ENCODE measurements at places on chromosomes 6 and 20.

DNA sequence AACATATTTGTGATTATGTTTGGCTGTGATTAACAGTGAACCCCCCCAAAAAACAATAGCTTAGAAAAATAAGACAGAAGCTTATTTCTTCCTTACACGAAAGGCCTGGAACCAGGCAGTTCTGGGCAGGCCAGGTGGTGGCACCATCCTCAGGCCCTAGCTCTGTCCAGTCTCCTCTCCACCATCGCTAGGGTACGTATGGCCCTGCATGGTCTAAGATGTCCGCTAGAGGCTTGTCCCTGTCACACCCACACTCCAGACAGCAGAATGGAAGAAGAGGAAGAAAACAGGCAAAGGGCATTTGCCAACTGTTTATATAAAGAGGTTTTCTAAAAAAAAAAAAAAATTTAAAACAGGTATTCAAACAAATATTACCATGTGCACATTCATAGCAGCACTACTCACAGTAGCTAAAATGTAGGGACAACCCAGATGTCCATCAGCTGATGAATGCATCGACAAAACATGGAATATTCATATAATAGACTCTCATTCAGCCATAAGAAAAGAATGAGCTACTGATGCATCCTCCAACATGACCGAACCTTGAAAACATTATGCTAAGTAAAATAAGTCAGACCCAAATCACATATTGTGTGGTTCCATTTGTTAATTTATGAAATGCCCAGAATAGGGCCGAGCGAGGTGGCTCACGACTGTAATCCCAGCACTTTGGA lies 6.7 kb downstream of the TGM3 start:
- DNase-seq: no peak

DNA sequence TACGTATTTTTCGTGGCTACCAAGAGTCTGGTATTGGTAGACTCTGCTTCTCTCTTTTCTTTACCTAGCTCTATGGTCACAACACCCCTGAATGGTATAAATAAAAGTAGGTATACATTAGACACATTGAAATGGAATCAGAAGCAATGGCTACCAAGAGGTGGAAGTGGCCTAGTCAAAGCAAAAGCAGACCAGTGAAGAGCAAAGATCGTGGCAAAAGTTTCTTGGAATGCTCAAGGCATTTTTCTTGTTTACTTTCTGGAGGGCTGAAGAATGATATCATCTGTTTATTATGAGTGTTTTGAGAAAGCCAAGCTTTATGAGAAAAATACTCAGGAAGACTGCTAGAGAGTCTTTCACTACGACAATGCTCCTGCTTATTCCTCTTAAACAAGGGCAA lies 28.6 kb upstream of the MOCS1 start:
- DNase-seq: no peak

DNA sequence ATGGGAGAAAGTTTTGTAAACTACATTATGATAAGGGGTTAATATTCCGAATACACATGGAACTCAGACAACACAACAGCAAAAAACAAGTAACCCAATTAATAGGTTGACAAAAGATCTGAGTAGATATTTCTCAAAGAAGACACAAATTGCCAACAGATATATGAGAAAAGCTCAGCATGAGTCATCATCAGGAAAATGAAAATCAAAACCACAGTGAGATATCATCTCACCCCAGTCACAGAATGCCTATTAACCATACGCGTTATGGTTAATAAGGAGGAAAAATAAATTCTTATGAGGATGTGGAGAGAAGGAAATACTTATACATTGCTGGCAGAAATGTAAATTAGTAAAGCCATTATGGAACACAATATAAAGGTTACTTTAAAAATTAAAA lies 695.0 kb downstream of the COL12A1 start:
- DNase-seq: no peak

DNA sequence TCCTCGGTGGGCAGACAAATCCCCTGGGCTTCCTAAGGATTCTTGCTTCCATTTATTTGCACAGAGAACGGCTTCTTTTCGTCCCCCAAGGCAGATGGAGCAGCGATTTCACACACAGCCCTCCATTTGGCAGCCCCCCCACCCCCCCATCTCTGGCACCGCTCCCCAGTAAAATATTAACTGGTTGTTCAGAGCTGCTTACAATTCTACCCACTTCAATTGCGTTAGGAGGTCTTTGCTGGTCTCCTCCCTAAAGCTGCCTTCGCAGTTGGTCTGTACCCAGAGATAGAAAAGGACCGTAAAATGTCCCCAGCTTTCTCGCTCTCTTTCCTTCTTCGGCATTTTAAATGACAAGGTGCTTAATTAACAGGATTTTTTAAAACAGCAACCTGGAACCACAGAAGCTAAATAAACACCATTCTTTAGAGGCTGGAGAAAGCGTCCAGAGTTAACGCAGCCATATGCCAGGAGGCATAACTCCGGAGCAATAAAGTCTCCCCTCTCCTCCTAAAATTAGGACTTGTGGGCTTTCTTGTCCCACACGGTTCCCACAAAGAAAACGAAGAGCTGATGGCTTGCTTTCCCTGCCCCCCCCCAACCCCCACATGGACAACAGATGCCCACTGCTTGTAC lies 1.7 kb upstream of the ZMYND8 start:
- peak; percentile 47 for DNase-seq

DNA sequence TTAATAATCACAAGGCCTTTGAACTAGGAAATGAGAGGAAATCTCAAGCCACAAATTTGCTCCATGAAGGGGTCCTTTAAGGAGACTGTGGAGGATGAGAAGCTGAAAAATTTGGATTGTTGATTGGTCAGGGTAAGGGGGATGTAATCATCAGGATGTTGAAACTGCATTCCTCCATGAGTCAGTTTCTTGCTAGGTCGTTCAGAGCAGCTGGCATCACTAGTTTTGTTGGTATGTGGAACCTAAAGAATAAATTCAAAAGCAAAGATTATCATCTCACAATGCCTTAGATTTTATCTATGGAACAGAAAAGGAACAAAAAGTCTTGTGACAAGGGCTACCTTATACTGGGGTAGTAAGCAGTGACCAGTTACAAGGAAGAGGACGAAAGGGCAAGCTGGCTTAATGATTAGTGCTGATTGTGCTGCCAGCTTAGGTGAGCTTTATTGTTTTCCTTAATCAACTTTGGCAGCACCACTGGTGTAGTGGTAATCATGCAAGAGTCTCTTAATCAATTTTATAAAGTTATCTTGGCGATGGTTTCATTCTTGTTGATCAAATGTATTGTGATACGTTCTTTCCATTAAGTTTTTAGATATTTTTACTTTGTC lies 36.6 kb downstream of the CRISP2 start:
- no peak for DNase-seq

DNA sequence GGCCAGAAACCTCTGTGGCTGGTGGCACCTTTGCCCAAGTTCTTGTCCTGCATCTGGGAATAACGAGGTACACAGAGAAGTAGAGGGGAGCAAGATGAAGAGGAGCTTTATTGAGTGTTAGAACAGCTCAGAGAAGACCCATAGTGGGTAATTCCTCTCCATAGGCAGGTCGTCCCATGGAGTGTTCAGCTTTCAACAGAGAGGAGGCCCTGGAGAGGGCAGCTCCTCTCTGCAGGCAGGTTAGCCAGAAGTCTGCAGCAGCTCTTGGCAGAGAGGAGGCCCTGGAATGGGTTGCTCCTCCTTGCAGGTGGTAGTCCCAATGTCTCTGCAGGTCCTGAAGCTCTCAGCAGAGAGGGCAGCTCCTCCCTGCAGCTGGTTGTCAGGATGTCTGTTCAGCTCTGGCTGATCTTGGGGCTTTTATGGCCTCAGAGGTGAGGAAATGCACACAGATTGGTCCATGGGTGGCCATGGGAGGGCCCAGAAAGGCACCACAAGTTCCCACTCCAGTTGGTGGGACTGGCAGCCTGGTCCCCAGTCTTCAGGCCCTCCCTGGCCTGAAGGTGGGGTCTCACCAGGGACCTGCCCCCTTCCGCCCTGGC lies 89.0 kb downstream of the IPCEF1 start:
- DNase-seq: no peak

- DNase-seq: no peak
Measured at GRCh38 chr6:161128680-161129196, 137.2 kb downstream of the MAP3K4 start.

DNA sequence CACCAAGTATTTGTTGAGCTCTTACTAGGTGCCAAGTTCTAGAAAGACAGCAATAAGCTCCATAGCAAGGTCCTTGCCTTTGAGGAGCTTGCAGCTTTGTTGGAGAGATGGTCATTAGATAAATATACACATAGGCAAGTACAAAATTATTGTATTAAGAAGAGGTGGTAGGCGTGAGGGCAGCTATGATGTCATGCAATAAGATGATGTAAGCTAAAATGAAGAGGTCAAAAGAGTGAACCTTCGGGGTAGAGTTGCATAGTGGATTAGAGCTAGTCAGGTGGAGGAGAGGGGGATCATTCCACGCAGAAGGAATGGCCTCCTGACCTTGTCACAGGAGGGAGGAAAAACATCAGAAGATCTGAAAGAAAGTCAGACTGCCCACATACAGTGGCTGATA lies 141.9 kb upstream of the PCSK2 start:
- no peak for DNase-seq

DNA sequence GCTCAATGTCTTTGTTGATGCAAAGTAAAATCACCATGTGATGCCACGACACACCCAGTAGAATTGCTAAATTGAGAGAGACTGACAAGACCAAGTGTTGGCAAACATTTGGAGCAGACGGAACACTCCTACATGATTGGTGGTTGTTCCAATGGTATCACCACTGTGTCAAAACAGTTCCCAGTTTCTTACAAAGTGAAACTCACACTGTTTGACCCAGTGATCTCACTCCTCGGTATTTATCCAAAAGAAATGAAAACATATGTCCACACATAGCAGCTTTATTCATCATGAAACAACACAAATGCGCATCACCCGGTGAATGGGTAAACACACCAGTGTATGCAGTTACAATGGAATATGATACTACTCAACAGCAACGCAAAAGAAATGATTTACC lies 74.0 kb upstream of the SULF2 start:
- DNase-seq: no peak

GRCh38 chr6:169186496-169187169 lies 67.0 kb downstream of the THBS2 start:
- DNase-seq: no peak

DNA sequence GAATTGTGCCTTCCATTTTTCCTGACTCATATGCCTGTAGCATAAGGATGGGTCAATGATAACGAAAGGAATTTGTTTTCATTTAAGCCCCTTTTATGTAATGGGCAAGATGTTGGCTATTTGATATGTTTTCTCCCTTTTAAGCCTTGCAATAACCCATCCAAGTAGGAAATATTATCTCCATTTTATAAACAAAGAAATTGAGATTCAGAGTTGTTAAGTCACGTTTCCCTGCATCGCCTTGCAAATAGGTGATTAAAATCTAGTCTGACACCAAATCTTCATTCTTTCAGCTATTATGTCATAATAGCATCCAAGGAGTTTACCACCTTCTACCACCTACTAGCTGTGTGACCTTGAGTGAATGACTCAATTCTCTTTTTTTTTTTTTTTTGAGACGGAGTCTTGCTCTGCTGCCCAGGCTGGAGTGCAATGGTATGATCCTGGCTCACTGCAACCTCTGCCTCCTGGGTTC lies 7.0 kb downstream of the HNF4A start:
- DNase-seq: no peak

DNA sequence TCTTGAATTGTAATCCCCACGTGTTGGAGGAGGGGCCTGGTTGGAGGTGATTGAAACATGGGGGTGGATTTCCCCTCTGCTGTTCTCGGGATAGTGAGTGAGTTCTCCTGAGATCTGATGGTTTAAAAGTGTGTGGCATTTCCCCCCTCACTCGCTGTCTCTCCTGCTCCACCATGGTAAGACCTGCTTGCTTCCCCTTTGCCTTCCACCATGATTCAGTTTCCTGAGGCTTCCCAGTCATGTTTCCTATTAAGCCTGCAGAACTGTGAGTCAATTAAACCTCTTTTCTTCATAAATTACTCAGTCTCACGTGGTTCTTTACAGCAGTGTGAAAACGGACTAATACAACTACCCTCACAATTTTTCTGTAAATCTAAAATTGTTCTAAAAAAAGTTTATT lies 26.8 kb upstream of the FAM184A start:
- DNase-seq: no peak

- no peak for DNase-seq
Measured at GRCh38 chr20:48841196-48841874, 13.5 kb upstream of the PREX1 start.

DNA sequence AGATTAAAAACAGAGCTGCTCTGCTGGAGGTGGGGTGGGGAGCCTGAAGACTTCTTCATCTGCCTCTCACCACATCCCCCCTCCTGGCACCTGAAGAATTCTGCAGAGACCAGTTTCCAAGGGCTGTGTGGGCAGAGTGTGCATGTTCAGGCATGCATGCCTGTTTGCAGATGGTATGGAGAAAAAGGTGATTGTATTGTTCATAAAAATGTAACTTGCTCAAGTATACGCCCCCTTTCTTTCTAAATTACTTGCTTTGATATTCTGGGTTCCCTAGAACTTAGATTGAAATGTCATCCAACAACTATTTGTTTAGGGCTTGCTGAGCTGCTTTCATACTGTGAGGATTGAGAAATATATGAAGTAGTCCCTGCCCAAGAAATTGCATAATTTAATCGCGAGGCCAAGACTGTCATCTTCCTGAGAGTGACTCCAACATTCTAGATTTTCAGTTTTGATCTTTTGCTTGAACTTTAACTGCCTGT lies 83.6 kb downstream of the LCA5 start:
- no peak for DNase-seq

DNA sequence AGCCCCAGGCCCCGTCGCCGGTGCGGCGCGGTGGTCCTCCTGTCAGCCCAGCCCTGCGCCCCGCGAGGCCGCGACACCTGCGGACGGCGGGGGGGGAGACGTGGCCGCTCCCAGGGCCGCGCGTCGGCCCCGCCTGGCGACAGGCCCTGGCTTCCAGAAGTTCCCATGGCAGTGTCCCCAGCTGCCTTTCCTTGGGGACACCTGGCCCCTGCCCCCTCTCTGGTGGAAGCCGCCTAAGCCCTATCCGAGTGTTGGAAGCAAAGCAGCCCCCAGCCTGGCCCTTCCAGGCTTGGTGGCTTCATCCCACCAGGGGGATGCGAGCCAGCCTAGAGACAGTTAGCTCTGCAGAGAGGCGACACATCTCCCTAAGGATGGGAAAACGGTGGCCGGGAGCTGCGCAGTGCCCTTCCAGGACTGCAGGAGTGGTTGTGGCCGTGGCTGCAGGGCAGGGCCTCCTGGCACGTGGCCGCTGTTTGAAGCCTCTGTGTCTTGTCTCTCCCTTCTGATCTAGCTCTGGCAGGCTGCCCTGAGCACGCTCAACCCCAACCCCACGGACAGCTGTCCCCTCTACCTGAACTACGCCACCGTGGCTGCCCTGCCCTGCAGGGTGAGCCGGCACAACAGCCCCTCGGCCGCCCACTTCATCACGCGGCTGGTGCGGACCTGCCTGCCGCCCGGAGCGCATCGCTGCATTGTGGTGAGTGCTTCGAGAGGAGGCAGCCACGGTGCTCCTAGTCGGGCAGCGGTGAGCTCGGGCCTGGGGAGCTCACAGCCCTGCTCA lies 816 bp downstream of the NPEPL1 start:
- DNase-seq: no peak

GRCh38 chr6:162899148-162899547 lies 171.4 kb downstream of the PACRG start:
- DNase-seq: no peak

Measured in midbrain (tissue), 1 donor.